ENCODE measurements at places on chromosomes 5 and 9.

DNA sequence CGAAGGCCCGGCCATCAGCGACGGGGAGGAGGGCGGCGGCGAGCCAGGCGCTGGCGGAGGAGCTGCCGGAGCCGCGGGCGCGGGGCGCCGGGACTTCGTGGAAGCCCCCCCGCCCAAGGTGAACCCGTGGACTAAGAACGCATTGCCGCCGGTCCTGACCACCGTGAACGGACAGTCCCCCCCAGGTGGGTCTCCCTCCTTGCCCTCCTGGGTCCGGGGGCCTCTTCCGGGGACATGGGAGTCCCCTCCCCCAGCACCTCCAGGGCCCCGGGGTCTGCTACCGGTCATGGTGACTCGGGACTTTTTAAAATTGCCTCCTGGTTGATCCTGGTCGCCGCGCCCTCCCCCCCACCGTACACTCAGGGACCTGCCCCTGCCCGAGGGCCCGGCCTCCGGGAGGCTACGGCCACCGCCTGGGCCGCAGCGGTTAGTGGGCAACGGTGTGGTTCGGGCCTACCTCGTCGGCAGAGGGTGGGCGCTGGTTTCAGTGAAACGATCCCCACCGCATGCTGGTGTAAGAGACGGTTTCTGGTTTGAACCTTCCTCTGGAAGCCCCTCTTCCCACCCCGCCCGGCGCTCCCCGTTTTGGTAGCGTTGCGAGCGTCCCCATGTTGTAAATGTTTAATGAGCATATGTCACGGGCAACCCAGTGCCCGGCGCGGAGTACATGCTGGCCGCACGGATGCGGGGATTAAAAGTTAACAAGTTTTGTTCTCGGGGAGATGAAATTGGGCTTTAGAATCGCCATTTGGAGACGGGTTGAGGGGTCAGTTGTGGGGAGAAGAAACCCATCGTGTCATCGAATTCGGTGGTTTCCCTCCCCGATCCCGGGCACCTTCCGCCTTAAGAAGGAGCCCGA is 1.1 kb downstream of the LARP1 start:
- DNase-seq: no peak

DNA sequence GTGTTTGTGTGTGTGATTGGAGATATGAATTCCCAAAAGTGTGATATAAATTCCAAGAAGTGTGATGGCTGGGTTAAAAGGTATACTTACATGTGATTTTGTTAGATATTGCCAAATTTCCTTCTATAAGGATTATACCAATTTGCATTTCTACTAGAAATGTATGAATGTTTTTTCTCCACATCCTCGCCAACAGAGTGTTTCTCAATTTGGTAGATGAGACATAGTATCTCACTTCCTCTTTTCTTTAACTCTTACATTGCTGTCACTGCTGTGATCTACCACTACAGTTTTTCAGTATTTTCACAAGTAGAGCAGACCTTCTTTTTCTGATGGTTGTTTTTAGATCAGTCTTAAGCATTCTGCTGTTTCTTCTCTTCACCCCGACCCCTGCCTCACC is 111.3 kb downstream of the FER start:
- DNase-seq: no peak

DNA sequence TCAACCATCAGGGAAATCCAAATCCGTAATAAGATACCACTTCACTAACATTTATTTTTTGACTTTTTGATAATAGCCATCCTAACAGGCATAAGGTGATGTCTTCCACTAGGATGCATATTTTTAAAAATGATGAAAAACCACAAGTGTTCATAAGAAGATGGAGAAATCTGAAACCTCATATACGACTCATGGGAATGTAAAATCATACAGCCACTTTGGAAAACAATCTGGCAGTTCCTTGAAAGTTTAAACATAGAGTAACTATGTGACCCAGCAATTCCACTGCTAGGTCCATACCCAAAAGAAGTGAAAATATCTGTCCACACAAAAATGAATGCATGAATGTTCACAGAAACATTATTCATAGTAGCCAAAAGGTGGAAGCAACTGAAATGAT is 431.0 kb downstream of the ENC1 start:
- DNase-seq: no peak

GRCh38 chr5:170469414-170469813 is 34.4 kb upstream of the KCNIP1 start:
- no peak for DNase-seq

GRCh38 chr5:54013556-54014194 is 296.7 kb downstream of the ARL15 start:
- DNase-seq: no peak

DNA sequence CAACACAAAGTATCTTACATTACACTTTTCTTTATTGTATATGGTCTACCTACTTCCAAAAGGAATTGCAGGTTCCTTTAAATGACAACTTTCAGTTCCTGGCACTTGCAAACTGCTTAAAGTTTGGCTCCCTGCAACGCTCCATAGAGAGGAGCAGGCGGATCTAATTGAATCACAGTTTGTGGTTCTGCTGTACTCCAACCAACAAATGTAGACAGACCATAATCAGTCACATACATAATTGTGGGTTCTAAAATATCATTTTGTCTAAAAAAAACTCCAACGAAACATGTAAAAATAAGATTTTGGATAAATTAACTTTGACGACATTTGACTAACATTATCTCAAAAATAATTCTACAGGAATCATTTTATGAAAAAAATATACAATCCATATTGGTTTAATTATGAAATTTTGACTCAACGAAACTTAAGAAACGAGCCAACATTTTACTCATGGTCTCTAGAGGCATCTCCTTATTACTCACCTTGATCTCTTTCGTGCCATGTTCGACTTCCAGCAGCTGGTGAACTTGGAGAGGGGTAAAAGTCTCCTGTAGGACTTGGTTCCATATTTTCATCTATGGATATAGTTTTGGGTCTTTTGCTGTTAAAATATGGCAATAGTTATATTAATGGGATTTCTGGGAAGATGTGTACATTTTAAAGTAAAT is 167.6 kb downstream of the NFIB start:
- no peak for DNase-seq

DNA sequence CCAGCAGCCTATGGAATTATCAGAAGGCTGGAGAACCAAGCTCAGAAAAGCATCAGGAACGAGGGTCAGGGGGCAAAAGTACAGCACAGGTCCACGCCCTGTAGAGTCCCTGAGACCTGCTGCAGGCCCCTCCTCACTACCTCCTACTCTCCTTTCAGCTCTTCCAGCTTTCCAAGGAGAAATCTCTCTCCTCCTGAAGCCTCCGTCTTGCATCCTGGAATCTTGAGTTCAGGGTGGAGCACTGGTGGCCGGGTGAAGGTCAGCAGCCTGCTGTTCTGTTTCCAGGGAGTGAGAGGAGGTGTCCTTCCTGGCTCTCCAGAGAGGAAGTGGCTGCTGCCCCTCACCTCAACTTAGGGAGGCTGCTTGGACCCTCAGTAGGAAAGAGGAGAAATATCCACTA is 342.3 kb downstream of the ZSWIM6 start:
- DNase-seq: no peak

GRCh38 chr5:29001666-29002065 is 1963.3 kb upstream of the CDH9 start:
- DNase-seq: no peak

DNA sequence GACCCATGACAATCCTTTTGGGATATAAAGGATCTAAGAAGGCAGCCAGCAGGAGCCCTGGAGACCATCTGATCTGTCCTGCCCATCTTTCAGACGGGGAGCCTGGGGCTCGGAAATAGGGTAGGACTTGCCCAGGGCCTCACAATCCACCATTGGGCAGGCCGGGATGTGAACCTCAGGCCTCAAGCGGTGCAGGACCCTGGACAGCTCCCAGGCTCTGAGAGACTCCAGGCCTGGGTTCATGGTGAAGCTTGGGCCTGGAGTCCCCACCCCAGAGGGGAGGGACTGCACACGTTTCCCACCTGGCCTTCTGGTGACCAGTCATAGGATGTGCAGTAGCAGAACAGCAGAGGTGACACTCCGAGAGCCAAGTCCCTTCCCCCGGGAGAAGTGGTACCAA is 36.6 kb upstream of the RAPGEF1 start:
- DNase-seq: no peak

DNA sequence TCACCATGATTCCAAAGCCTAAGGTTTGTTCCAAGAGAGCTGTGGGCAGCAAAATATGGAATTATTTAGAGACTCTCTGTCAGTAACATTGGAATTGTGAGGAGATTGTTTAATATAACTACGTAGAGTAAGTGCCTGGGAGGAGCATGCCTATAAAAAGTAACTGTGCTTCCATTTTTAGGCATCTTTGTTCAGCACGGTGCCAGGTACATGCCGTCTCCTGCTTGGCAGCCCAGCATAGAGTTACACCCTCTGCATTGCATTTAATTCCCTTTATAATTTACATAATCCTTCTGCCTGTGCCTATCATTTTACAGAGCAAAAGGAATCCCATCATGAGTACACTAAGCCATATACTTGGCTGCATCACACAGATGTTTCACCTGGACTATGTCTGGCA is 32.1 kb upstream of the ALDH1A1 start:
- no peak for DNase-seq

DNA sequence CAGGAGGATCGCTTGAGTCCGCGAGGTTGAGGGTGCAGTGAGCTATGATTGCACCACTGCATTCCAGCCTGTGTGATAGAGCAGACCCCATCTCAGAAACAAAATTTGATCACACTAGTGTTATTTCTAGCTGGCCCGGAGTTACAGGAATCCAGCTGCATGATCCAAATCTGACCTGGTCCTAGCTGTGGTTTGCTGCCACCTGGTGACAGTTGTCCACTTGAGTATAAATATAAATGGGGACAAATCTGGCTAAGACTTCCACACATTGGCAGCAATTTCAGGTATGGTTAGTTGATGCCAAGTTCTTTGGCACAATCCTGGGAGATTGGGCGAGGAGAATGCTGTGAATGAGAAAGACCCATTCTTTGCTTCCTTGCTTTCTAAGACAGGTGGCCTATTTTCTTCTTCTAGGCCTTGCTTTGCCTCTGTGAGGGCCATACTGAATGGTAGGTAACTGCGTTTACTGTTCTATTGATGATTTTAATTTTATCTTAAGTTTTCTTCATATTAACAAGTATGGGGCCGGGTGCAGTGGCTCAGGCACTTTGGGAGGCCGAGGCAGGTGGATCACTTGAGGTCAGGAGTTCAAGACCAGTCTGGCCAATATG is 35.4 kb downstream of the UBE2R2 start:
- DNase-seq: peak; percentile 16

DNA sequence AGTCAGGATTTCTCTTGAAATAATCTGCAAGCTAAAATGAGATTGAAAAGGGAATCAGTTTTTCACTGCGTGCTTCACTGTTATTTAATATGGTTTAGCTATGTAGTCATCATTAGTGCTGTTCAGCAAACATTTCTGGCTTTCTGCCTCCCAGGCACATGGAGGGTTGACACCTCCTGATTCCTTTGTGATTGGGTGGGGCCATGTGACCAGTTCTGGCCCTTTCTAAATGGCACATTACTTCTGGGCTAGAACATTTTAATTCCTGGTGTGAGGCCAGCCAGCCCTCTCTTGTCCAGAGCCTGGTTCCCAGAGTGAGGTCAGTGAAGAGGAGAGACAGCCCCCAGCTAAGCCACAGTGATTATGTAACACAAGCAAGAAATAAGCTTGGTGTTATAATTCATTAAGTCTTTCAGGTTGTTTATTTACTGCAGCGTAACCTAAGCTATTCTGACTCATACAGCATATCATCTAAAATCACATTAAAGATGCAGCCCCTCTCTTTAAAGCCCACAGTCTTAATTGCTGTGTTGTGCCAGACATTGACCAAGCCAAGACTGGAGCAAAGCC is 17.4 kb upstream of the ARSI start:
- no peak for DNase-seq

DNA sequence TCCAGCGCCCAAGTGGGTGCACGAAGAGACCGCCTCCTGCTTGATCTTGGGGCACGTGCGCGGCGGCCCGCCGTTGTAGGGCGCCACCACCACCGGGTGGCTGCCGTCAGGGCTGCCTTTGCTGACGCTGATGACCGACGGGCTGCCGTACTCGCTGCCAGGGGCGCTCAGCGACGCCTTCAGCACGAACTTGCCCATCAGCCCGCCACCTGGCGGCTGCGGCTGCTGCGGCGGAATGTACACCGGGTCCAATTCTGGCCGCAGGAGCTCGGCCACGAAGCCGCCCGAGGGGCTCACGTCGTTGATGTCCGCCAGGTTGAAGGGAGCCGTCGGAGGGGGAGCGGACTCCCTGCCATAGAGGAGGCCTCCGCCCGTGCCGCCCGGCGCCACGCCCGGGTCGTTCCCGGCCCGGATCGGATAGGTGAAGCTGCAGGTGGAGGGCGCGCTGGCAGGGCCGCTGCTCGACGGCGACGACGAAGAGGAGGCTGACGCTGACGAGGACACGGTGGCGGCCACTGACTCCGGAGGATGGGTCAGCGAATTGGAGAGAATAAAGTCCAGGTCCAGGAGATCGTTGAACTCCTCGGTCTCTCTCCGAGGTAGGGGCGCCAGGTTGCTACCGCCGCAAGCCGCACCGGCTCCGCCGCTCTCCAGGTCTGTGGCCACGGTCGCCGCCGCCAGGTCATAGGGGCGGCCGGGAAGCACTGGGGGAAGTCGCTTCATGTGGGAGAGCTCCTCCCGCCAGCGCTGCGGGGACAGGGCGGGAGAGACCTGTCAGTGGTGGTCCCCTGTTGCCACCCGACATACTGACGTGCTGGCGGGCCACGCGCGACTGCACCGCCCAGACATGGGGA is 1.8 kb downstream of the KLF4 start:
- DNase-seq: no peak

GRCh38 chr5:133840168-133840567 is 128.3 kb downstream of the C5orf15 start:
- no peak for DNase-seq

GRCh38 chr9:2502760-2503159 is 118.8 kb upstream of the VLDLR start:
- DNase-seq: no peak

DNA sequence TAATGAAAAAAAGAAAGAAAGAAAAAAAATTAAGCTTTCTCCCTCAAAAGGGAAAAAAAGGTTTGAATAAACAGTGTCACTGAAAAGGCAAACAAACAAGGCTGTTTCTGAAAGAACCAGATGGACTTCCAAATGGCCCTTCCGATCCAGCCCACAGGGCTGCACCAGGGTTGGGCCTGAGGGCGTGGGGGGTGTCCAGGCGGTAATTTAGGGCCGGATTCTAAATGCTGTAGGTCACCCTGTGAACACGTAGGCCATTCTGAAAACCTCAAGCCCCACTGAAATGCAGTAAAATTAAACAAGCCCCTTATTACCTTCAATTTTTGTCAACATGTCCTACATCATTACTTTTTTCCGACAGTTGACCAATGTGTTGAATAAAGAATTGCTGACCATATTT is 132.1 kb downstream of the HSD17B3 start:
- DNase-seq: no peak

DNA sequence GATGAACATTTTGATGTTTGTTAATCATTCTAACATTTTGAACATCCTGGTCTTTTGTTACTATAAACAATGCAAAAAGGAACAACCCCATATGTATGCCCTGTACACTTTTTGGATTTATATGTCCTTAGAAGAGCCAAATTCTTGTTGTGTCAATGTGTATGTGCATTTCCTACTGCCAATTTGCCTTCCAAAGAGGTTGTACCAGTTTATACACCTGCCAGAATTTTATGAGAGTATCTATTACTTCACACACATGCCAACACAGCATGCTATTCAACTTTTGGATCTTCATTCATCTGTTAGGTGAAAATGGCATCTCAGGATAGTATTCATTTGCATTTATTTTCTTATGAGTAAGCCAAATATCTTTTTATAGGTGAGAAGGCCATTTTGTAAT is 162.0 kb upstream of the SEMA6A start:
- DNase-seq: no peak

- no peak for DNase-seq
Measured at GRCh38 chr9:20562051-20562450, 60.2 kb downstream of the MLLT3 start.

- no peak for DNase-seq
Measured at GRCh38 chr5:85716344-85717202, 901.2 kb upstream of the COX7C start.

Measured in activated CD8-positive, alpha-beta memory T cell treated with anti-CD3 and anti-CD28 coated beads for 1 hour (primary cell).